ENCODE measurements at places on chromosomes 2 and 18.
A peak's percentile ranks its signal among the peaks of the same experiment; 100 is the strongest.

GRCh38 chr18:67217551-67218166 is 298.9 kb downstream of the DSEL start:
- peak; percentile 75 for DNase-seq

GRCh38 chr2:135246711-135247270 is 194.7 kb downstream of the RAB3GAP1 start:
- DNase-seq = no peak

DNA sequence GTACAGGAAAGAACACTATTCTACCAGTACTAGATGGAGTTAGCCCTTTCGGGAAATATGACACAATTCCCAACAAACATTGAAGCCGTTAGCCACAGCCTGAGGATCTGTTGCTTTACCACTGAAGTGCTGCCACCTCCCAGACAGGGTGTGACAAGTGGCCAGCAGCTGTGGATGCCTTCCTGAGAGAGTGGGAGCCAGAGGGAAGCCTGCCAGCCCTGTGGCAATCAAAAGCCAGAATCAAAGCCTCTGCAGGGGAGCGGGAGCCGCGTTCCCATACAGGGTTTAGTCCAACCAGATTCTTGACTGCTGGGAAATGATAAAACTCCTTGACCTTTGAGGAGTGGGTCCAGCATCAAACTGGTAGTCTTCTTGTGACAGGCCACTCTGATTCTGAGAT is 38.0 kb downstream of the SLC4A1AP start:
- DNase-seq = no peak

DNA sequence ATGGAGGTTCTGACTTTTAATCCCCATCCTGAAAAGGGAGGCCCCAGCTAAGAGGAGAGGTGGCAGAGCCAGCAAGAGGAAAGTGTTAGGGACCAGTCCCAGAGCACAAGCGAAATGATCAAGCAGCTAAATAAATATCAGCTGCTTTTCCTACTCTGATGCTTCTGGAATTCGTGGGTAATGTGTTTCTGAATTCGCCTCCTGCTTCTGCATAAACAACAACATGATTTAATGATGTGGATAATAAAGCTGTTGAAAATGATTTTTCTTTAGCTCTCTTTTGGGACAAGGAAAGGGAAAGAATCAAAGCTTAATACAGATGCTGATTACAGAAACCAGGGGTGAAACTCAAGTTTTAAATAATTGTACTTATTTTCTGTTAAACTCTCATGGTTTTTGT is 329.7 kb downstream of the PDE11A start:
- DNase-seq = no peak

DNA sequence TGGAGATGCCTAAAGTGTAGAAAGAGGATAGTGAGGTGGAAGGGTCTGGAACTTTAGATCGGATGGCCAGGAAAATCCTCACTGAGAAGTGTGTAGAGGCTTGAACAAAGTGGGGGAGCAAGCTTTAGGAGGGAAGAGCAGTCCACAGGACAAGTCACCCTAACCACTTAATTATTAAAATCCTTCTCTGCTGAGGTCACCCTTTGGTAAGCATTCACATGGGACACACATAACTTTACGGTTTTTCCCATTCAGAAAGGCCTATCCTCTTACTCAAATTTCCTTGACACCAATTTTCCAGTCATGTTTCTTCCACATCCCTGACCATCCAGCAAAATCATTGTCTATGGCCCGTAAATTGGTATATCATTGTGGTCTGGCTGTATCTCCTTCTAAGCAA is 31.0 kb upstream of the ZEB2 start:
- DNase-seq = no peak

DNA sequence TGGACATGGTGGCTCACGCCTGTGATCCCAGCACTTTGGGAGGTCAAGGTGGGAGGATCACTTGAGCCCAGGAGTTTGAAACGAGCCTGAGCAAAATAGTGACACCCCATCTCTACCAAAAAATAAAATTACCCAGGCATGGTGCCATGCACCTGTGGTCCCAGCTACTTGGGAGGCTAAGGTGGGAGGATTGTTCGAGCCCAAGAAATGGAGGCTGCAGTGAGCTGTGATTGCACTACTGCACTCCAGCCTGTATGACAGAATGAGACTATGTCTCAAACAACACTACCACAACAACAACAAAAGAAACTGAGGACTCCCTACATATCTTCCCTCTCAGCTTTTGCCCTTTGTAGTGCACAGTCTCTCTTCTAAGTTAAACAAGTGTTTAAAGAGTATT is 53.3 kb upstream of the UPP2 start:
- DNase-seq = no peak

DNA sequence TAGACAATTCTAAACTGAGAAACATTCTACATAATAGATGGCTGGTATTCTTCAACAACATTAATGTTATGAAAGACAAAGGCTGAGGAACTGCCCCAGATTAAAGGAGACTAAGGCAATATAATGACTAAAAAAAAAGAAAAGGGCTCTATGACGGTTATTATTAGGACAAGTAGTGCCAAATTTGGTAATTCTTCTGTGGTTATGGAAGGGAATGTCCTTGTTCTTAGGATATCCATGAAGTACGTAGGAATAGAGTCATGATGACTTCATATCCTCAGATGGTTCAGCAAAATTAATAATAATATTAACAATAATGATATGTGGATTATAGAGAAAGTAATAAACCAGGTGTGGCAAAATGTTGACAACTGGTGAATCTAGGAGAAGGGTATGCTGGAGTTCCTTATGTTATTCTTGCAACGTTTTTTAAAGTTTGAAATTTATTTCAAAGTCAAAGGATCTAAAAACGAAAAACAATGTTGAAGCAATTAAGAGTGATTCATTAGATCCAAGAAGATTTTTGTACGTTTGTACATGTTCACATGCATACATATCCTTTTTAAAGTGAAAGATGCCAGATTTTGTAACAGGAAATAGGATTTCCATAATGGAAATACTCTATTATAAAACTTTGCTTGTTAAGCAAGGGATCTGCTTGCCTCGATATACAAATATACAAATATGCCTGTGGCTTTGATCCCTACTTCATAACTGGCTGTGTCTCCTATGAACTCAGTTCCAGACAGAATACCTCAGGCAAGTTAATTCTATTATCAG is 27.7 kb upstream of the STRN start:
- no peak for DNase-seq
